ENCODE measurements at places on chromosomes 2 and 18. TPM values are rescaled to one million over a fixed set of nuclear protein-coding genes. Genes with fewer than 3 reads are reported as not detected.

POTEJ gene
- not detected for total RNA-seq

DNA sequence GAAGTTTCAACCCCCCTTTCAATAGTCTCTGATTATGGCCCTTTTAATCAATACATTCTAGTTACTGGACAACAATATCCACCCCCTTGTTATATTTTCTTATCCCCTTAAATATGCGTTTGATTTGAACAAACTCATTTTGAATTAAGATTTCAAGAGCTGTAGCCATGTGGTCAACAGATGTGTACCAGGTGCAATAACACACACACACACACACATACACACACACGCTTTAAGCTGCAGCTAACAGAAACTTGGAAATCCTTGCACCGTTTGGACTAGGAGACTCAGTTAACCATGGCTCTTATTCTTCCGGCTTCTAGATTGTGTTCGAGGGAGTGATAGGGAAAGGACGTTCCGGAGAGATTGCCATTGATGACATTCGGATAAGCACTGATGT is 82.8 kb downstream of the NRP2 start:
- DNase-seq, result no peak

DNA sequence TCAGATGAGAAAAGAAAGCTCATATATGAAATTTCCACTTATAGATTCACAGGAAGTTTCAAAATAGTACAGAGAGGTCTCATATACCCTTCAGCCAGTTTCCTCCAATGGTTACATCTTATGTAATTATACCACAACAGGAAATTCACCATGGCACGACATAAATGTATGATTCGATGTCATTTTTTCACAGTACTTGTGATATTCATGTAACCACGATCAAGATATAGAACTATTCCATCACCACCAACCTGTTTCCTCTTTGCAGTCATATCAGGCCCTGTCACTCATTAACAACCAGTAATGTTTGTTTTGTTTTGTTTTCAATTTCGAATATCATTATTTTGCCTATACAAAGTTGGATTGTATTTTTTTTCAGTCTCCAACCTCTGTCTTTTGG is 314.3 kb upstream of the POU3F3 start:
- no peak for DNase-seq

PLCL1 gene
- total RNA-seq, result 3.1 TPM

HMSD gene
- not detected for total RNA-seq

GRCh38 chr2:230019742-230020141 is 49.0 kb downstream of the SLC16A14 start:
- no peak for DNase-seq

ZNF142 gene
- 31.1 TPM for total RNA-seq

DNA sequence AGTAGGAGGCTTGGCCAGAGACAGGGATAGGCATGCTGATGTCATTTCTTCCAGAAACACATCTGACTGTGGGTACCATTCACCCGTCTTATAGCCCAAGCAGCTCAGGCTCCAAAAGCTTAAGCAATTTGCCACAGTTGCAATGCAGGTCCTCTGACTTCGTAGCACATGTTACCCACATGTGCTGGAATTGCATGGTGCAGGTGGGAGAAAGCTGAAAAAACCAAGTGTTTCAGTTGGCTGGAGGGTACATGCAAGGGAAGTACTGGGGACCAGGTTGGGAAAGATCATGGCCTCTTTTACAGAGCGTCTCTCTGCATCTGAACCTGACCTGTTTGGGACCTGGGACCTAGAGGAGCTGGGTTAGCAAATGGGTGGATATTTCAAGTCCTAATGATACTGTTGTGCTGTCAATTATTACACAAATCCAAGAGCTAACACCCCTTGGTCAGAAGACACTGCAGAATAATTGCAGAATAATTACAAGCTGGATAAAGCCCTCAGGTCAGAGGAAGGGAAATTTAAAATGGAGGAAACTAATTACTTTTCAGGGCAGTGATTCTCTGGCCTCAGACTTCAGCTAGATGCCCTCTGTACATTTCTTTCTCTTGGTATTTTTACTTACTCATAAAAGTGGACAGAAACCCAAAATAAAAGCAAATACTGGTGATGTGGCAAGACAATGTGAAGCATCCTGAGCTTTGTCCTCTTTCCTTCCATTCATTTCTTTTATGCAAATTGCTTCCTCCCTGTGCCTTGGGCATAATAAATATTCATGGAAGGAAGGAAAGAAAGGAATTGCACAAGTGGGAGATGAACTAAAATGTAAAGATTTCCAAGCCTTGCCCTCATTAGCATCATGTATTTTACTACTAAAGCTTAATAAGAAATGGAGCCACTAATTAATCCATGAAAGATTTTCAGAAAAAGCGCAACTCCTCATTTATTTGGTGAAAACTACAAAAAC is 45.6 kb upstream of the TTC39C start:
- no peak for DNase-seq

UGT1A4 gene
- 2.4 TPM for total RNA-seq

GRCh38 chr18:61860302-61860701 is 32.5 kb downstream of the RNF152 start:
- DNase-seq, result no peak

- DNase-seq, result peak; percentile 16
These were observed 505.6 kb upstream of the SLC8A1 start for GRCh38 chr2:40957508-40957907.

UGT1A5 gene
- 1.7 TPM for total RNA-seq

DNA sequence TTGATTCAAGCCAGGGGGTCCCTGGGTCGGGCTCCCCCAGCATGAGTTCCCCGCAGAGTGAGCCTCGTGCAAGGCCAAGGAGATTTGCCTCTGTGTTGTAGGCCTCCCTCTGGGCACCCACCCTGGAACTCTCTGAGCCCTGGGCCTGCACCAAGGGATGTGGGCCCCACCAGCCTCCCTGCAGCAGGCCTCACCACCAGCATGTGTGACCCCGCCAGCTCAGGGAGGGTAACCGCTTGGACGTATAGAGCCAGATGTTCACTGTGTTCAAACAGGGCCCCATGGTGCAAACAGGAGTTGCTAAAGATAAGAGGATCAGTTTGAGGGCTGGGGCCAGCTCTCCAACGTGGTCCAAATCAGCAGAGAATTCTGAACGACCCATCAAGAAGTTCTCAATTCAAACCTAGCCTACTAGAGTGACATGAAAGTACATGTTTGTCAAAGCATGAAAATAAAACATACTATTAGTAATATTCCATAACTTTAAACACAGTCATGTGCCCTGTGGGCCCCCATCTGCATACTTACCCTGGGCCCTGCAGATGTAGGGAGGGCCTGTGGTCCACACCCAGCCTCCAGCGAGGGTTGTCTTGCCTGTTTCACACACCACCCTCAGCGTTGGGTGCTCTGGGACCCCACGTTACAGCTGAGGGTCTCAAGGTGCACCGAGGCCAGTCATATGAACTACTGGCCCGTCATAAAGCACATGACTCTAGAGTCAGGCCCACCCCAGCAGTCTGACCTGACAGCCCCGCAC is 5.5 kb upstream of the TUBB6 start:
- no peak for DNase-seq

EDAR gene
- total RNA-seq, result 3.1 TPM

GYPC gene
- 55.6 TPM for total RNA-seq

- no peak for DNase-seq
These were observed 142.0 kb upstream of the DNMT3A start for GRCh38 chr2:25483607-25484266.

- no peak for DNase-seq
These were observed 244.2 kb upstream of the BOD1L2 start for GRCh38 chr18:56902653-56903052.

DNA sequence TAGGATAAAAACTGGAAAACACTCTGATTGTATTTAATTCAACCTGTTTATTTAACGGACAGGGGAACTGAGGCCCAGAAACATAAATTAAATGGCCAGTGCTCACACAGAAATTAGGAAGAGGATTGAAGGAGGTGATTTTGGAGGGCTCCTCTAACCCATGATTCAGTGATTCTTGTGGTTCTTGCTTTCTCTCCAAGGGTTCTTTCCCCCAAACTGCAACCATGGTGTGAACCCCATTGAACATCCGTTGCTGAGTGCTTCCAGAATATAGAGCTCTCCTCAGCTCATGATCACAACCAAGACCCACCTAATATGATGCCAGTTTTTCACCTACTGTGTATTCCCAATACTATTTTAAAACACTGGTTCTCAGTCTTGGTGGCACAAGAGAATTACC is 41.4 kb downstream of the BMP10 start:
- no peak for DNase-seq

SERPINB3 gene
- 19.2 TPM for total RNA-seq

GRCh38 chr2:85811180-85812093 is 57.6 kb downstream of the ATOH8 start:
- peak; percentile 93 for DNase-seq

DNA sequence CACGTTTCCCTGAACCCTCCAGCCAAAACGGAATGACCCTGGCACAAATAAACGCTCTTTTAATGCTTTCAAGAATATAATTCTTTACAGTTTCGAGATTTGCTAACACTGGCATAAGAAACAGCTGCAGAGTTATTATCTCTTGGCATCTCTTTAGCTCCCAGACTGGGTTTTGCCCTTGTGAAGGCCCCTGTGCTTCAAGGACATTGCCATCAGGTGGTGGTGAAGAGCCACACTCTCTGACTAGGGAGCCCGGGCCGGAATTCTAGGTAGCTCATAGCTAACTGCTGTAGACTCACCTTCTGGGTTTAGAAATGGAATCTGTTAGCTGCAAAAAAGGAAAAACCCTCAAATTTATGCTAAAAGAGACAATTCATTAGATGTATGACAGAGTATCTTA is 13.3 kb upstream of the GALNT14 start:
- DNase-seq, result no peak

SAG gene
- not detected for total RNA-seq

- no peak for DNase-seq
These were observed 836 bp downstream of the DTNA start for GRCh38 chr18:34710934-34711333.

REG3A gene
- total RNA-seq, result not detected
